Stimulated activated CD8-positive, alpha-beta memory T cell treated with anti-CD3 and anti-CD28 coated beads, Interleukin-12 subunit alpha, Interleukin-12 subunit beta, amount 100 ng/mL, for 4 hours (primary cell): ENCODE measurements at places on chromosomes 2 and 18.
A peak's percentile ranks its signal among the peaks of the same experiment; 100 is the strongest.

DNA sequence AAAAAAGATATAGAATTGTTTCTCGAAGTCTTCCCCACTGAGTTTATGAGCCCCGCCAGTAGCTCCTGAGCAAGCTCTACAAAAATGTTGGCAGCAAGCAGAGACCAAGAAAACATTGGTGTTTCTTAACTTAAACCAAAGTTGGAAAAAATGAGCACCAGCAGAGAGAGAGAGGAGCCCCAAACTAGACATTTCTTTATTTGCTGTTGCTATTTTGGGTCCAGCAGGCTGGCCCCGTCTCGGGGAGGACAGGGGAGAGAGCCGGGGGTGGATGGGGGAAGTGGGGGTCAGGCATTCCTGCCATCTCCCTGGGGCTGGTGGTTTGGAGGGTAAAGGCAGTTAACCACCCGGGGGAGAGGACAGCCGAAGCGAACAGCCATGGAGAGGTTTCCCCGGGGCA is 113.0 kb downstream of the DYSF start:
- no peak for DNase-seq

DNA sequence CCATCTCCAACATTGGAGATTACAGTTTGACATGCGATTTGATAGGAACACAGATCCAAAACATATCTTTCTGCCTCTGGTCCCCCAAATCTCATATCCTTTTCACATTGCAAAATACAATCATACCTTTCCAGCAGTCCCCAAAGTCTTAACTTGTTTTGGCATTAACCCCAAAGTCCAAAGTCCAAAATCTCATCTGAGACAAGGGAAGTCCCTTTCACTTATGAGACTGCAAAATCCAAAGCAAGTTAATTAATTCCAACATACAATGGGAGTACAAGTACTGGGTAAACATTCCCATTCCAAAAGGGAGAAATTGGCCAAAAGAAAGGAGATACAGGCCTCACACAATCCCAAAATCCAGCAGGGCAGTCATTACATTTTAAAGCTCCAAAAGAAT is 265.4 kb downstream of the GULP1 start:
- DNase-seq: no peak

DNA sequence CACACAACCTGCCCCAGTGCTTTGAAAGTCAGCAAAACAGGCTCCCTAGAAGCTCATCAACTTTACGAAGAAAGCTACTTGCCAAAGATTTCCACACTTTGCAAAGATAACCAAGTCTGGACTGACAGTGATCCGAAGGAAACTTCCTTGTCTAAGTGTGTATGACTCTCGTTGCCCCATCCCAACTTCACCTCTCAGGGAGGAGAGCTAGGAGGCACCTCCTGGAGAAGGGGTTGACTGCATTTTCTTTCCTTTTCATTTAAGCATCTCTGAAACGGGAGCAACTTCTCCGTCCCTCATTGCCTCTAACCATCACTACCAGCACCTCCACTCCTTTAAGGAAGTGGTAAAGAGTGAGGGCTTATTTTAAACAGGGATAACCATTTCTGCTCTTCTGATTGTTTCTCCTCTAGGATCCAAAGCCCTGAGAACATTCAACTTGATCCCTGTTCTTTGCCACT is 7.0 kb downstream of the ZEB2 start:
- no peak for DNase-seq

DNA sequence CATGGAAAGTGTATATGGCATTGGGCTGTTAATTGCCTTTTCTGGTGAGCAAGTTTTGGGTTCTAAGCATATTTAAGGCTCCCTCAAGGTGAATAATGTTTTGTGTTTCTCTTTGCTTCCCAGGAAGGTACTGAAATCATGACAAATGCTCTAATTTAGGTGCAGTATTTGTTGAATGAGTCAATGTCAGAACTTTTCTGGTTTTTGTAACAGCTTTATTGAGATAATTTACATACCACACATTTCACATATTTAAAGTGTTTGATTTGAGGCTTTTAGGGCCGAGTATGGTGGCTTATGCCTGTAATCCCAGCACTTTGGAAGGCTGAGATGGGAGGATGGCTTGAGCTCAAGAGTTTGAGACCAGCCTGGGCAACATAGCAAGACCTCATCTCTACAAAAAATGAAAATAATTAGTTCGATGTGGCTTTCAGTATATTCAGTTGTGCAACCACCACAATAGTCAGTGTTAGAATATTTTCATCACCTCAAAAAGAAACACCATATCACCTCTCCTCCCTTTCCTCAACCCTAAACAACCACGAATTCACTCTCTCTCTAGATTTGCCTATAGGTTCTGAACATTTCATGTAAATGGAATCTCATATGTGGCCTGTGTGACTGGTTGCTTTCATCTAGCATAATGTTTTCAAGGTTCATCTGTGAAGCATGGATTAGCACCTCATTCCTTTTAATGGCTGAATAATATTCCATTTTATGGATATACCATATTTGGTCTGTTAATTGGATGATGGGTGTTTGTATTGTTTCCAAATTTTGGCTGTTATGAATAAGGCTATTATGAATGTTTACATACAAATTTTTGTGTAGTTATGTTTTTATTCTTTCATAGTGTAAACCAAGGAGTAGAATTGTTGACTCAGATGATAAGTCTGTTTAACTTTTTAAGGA is 54.9 kb downstream of the MGAT5 start:
- DNase-seq: no peak

DNA sequence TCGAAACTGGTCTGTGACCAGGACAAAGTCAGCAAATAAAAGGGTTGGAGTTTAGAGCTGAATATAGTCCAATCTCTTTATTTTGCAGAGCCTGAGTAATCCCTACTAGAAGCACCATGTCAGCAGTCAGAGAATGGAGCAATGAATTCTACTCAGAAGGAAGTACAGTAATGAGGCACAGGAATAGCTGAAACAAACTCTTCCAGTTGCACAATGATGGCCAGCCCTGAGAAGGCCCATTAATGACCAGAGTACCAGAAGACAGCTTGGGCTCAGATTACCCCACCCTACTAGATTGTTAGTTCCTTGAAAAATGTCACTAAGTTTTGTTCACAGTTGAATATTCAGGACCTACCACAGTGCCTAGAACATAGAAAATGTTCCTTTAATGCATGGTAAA is 40.3 kb upstream of the SCG2 start:
- DNase-seq: no peak

DNA sequence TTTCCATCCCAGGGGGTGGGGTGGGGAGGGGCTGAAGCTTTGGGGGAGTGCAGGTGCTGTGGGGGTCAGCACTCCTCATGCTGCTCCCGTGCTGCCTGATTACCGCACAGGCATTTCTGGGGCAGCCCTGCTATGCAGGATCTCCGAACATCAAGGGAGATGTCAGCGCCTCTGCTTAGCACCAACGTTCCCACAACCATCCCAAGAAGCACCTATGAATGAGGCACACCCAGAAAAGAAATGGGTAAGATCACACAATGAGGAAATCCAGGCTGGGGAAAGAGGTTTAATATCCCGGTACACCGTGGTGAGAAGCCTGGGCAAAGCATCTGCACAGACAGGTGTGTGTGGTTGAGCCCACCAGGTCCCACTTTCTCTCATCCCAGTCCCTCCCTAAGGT is 17.5 kb downstream of the GAREM2 start:
- no peak for DNase-seq

DNA sequence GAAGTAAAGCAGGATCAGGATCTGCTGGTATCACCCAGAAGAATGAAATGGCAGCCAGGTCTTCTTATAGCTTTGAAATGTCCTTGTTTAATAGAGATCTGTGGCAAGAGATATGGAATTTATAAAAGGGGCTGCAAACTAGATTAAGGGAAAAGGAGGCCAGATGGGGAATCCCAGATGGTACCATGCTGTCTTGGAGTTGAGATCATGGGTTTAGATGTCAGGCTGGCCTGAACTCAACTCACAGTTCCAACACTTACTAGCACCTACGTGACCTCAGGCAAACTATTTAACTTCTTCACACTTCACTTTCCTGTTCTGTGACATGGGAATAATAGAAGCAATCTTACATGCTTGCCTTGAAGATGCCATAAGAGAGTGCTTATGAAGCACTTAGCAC is 188.2 kb downstream of the ALK start:
- no peak for DNase-seq

GRCh38 chr2:230007931-230008707 is 60.6 kb downstream of the SLC16A14 start:
- DNase-seq: peak; percentile 51

DNA sequence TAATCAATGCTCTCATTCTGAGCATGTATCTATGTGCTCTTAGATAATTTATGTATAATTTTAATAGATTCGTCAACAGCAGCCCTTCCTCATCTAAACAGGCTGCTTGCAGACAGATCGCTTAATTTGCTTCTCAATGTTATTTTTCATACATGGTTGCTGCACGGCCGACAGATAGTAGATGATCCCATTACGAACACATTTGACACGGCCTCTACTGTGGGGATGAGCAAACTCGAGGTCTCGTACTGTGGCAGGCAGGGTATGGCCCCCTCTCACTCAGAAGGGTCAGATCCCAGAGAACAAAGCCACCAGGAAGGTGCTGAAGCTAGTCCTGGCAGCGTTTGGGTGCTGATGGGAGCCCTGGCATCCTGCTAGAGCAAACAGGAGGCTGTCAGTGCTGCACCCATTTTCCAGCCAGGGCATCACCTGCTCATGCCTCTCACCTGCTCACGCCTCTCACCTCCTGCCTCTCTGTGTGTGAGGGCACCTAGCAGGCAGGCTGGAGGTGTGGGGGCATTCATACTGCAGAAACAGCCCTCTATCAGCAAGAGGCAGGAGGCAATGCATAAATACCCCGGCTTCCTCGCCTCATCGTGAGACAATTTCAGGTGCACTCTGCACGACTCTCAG is 80.0 kb downstream of the KLHL29 start:
- no peak for DNase-seq

DNA sequence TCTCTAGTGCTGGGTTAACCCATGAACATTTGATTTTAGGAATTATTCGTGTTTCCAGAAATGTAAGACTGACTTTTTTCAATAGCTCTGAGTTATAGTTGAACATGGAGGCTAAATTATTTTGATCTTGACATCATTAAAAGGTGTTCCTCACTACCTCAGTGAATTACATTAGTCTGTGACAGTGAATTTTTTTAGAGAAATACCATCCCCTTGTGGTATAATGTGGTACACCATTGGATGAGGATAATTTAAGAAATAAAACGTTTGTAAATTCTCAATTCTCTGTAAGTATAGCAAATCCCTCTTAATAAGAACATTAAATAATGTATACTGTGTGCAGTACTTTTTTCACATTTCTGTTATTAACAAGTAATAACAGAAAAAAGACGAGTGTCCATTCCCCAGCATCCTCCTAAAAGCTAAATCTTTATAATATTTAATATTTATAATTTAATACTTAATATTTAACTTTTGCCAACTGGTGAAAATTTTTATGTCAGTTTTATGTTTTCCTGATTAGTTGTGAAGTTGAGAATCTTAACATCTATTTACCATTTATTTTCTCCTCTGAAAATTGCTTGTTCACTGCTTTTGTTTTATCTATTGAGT is 70.3 kb upstream of the CWC22 start:
- no peak for DNase-seq

DNA sequence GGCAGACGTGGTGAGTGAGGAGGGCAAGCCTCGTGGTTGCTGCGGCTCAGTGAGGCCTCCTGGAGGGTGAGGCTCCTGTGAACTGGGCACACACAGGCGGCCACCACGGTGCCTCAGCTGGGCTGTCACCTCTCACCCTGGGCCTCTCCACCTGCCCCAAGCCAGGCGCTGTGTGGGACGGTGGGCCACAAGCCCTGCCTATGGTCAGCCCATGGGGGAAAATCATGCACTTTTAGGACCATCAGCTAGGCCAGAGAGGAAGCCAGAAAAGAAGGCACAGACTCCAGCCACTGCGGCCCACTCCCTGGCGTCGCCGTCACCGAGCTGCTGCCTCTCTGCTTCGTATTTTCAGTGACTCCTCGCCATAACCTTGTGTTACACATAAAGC is 28.5 kb upstream of the HS6ST1 start:
- DNase-seq: no peak

DNA sequence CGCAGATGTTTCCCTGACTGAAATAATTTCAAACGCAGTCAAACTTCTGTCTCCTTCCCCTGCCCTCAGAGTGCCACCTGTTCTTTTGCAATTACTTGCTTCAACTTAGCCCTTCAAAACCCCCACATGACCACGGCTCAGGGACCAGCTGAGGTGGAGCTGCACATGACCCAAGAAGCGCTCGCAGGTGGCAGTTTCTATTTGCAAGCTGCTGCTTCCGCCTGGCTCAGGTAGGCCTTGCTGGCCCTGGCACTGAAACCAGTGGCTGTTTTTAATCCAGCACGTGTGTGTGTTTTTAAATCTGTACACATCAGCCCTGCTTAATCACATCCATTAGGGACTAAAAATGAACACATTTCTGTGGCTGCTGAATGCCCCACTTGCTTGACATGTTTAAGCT is 95.3 kb downstream of the CCDC93 start:
- no peak for DNase-seq

- no peak for DNase-seq
These were observed 21.9 kb downstream of the TMEM237 start for GRCh38 chr2:201621293-201621999.

GRCh38 chr2:64491426-64491825 is 32.7 kb upstream of the AFTPH start:
- no peak for DNase-seq

GRCh38 chr2:65443509-65444186 is 11.2 kb upstream of the SPRED2 start:
- no peak for DNase-seq

- DNase-seq: no peak
These were observed 331.4 kb downstream of the EXOC6B start for GRCh38 chr2:72494392-72494791.

- no peak for DNase-seq
These were observed 194.9 kb upstream of the HAAO start for GRCh38 chr2:42987112-42987922.

GRCh38 chr2:96907115-96908041 is 37.5 kb upstream of the SEMA4C start:
- no peak for DNase-seq

DNA sequence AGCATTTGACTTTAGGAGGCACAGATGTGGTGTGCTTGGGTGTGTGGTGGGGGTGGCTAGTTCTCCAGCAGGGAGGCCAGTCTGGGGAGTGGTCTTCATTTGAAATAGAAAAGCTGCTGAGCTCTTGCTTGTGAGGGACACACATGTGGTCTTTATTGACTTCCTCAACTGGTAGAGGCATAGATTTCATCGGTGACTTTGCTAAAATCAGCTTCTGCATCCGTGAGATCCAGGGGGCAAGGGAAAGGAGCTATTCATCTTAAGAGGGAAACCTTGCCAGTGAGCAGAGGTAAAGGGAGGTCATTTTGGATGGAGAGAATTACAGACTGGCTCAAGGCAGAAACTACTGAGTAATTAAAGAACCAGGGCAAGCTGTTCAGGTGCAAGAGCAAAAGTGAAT is 4.7 kb downstream of the MAPRE3 start:
- no peak for DNase-seq

GRCh38 chr2:150595803-150596470 is 108.5 kb upstream of the RND3 start:
- DNase-seq: no peak

DNA sequence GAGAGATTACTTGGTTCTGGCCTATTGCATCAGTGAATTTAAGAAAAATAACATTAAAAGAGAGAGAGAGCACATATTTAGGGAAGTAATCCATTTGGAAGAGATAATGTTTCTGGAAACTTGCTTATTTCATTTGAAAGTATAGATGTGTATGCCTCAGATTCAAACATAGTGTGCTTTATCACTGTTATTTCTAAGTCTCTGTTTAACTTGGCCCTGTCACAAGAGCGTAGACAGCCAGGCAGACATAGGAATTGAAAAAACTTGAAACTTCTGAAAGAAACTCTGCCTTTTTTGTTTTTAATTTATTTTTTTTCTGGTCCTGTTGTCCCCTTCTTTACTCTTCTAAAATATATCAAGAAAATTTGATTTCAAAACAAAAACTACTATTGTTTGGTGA is 849.1 kb downstream of the CNTNAP5 start:
- DNase-seq: no peak

GRCh38 chr2:171531836-171532450 is 9.7 kb downstream of the CYBRD1 start:
- no peak for DNase-seq
